Progenitor cell of endocrine pancreas (in vitro differentiated cells): ENCODE measurements at places on chromosomes 1 and 21. TPM values are rescaled to one million over a fixed set of nuclear protein-coding genes. Genes with fewer than 3 reads are reported as not detected.
A peak's percentile ranks its signal among the peaks of the same experiment; 100 is the strongest.

The KRTAP12-2 gene
- not detected in 2 replicates for total RNA-seq

The OVAAL gene
- total RNA-seq, result not detected in 2 replicates

The IL19 gene
- not detected in 2 replicates for total RNA-seq

The PADI2 gene
- 0.50 and 0.87 TPM in 2 replicates for total RNA-seq

GRCh38 chr1:220227393-220227792 is 44.9 kb downstream of the RAB3GAP2 start:
- no peak for DNase-seq

- DNase-seq, result no peak
Measured at GRCh38 chr1:956636-957035, 2.4 kb downstream of the NOC2L start.

- DNase-seq, result no peak
Measured at GRCh38 chr1:41097105-41097504, 75.6 kb upstream of the SLFNL1 start.

DNA sequence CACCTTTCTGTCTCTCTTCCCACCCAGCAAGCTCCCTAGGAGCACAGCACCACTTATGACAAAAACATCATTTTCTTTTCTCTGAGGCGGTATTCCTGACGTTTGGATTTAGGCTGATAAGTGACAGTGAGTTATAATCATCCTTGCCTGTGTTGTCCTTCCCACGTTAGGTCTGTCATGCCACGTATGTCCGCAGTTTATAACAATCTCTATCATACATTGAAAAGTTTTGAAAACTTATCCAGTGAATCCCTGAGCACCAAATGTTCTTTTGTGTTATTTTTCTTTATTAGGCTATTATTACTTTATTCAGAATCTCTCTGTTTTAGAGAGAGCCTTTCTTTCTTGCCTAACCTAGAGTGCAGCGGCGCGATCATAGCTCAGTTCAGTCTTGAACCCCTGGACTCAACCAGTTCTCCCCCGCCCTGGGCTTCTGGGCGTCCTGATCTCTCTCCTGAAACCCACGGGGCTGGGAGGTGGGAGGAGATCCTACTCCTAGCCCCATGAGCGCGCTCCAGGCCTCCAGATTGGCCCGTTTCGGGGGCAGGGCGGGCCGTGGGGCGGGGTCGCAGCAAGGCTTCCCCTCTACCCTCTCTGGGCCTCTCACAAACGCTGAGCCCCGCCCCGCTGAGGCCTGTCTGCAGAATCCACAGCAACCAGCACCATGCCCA is at the start of gene GSTM2:
TSS of gene GSTM2 (plus strand) at position 606 of the 671 bp plus-strand sequence. CDS start at position 665, 59 bp downstream.
- DNase-seq, result peak; percentile 80

GRCh38 chr21:46393451-46393940 is 65.2 kb upstream of the DIP2A start:
- DNase-seq, result no peak

GRCh38 chr1:101241485-101242225 is 4.8 kb downstream of the S1PR1 start:
- no peak for DNase-seq

DNA sequence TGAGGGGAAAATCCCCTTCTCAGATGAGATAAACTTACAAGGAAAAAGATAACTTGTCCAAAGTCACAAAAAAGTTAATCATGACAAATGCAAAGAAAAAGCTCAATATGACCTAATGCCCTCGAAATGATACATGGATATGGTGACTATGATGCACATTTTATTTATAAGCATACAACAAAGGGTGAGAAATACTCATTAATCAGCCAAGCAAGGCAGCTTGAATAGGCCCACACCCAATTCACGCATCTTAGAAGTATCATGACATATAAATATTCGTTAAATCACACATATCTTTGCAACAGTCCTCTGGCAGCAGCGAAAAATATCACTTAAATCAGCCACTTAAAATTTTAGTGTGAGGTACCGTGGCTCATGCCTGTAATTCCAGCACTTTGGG is 21.7 kb downstream of the EPS15 start:
- DNase-seq, result no peak

DNA sequence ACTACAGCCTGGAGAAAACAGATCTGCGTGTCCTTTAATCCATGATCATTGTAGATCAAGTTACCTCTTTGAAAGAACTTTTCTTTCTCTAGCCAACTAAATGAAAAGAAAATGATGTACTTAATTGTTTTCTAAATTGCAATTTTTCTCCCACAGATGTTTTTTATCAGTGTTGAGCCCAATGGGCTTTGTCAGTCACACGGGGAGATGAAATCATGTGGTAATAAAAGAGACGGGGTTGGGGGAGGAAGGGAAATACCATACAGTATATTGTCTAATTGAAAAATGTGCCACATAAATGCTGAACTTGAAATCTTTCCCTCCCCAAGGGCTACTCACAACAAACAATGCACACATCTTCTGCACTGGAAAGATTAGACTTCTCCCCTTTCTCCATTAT is 58.4 kb downstream of the NTMT2 start:
- DNase-seq, result no peak

DNA sequence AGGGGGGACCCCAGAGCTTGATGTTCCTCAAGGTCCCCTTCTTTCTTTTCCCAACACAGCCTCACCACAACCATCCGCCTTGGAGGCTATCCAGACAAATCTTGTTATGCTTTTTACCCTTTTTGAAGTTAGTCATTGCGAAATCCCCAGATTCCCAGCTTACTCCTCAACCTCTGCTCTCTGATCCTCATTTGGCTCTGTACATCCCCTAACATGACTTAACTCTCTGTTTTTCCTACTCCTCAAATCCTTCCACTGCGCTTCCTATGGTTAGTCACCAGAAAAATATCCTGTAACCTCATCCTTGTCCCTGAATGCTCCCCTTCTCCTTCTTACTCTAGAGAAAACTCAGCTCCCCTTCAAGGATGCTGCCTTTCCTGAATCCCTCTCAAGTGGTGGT is 189.1 kb upstream of the POU3F1 start:
- DNase-seq, result no peak
